ENCODE measurements at places on chromosomes 4 and X. TPM values are rescaled to one million over a fixed set of nuclear protein-coding genes. Genes with fewer than 3 reads are reported as not detected.

DNA sequence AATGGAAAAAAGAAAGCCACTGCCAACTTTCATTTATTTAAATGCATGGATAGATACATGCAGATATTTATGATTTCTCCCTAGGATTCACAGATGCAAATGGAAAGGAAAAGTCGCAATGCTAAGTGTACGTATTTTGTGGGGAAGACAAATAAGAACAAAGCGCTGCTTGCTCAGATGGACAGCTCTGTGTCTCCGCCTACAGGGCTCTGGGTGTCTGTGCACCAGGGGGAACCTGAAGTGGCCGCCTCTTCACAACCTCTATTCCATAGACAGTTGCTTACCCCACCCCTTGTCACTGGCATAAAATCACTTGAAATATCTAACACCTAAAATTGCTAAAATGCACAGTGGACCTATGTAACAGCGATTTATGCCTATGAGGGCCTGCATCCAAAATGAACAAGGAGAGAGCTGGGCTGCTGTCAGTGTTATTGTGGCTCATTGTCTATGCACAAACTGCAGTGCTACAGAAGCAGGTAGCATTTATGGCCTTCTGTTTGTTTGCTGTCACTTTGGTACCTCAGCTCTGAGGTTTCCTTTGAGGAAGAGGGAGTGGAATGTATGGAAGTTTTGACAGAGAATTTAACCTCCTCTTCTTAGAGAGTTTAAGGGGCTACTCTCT, 58.6 kb upstream of the PAGE1 start:
- DNase-seq: peak; percentile 16

- DNase-seq: no peak
Observed at GRCh38 chr4:125719987-125720386, 405.2 kb downstream of the FAT4 start.

- peak; percentile 1 for DNase-seq
Observed at GRCh38 chr4:154049457-154050181, 260.7 kb upstream of the SFRP2 start.

GRCh38 chr4:52051213-52051614, at the start of gene SPATA18:
TSS of gene SPATA18 (plus strand) at chr4:52051304. CDS start at chr4:52051705, 401 bp downstream.
- no peak for DNase-seq

DNA sequence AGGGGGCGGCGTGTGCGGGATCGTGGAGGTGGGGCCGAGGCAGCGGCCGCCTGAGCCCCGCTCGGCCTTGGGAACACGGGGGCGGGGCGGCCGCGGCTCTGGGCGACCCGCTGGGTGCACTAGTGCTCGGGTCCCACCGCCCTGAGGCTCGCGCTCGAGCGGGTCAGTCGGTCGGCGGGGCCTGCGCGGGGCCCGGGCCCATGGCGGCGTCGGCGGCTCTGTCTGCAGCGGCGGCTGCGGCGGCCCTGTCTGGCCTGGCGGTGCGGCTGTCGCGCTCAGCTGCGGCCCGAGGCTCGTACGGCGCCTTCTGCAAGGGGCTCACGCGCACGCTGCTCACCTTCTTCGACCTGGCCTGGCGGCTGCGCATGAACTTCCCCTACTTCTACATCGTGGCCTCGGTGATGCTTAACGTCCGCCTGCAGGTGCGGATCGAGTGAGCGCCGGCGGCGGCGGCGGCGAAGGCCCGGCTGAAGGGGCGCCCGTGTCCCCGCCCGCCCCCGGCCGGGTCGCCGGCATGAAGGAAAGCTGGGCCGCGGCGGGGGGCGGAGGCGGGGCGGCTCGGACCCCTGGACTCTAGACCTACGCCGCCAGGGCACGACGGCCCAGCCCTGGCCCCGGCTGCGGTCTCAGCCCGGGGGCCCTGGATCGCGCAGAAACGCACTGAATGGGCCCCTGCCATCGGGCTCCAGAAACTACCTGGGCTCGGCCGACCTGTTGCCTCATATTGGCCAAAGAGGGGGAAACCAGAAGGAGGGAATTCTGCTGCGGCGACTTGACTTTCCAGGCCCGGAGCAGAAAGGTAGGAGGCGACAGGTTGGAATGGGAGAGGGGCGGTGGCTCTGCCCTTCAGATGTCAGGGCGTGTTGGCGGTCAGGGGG, at the start of gene SMIM10L2A:
Gene SMIM10L2A, plus strand, starts transcription at position 13 of the 878 bp plus-strand sequence. Its CDS starts 188 bp downstream, at position 201.
- DNase-seq: no peak

The PRR32 gene
- not detected for total RNA-seq

DNA sequence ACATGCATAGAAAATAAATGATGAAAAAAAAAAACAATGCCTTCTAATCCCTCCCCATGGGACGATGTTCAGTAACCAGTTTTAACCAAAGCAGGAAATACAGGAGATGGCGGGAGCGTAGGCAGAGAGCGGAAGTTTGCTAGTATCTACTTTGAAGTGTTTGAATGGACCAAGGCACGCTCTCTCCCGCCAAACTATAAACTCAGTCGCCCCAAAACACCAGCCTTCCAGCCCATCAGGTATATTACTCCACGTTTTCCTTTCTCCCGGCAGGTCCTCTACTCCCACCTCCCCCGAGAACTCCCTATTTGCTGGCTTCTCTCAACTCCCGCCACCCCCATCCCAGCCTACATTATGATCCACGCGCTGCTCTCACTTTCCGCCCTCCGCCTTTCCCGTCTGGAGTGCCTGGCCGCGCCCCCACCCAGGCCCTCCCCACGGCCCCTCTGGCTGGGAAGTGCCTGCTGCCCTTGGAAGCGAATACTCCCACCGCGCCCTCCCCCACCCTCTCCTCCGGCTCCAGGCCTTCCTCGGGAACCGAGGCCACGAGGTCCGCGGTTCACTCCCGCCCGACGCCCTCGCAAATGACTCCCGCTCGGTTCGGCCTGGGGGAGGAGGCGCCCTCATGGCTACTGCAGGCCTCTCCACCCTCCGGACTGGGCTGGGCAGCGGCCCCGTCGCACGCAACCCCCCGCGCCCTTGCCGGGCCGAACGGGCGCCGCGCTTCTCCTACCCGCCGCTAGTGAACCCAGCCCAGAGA, 723 bp downstream of the DHX15 start:
- peak; percentile 73 for DNase-seq

The NKX3-2 gene
- 0.63 TPM for total RNA-seq

GRCh38 chrX:78237127-78237526, 90.3 kb downstream of the CYSLTR1 start:
- no peak for DNase-seq

The PCDH18 gene
- not detected for total RNA-seq

The EVC gene
- not detected for total RNA-seq

DNA sequence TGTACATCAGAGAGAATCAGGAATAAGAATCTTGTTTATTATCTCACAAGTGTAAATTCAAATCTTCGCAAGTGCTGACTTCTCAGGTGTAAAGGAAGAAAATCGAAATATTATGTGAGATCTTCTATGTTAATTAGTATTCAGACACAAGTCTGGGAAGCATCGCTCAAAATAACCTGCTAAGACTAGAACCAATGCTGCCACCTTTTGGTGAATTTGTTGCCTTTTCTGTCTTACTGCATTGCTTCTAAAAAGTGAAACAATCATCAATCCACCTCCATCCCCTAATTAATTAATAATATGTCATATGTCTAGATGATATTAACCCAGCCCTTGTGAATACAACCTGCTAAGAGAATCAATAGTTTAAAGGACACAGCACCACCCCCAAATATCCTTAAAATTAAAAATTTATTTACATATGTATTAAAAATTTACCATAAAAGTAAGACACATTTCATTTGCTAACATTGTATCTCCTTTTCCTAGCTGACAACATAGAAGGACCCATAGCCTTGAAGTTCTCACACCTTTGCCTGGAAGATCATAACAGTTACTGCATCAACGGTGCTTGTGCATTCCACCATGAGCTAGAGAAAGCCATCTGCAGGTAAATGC, 3.5 kb downstream of the EPGN start:
- peak; percentile 46 for DNase-seq

DNA sequence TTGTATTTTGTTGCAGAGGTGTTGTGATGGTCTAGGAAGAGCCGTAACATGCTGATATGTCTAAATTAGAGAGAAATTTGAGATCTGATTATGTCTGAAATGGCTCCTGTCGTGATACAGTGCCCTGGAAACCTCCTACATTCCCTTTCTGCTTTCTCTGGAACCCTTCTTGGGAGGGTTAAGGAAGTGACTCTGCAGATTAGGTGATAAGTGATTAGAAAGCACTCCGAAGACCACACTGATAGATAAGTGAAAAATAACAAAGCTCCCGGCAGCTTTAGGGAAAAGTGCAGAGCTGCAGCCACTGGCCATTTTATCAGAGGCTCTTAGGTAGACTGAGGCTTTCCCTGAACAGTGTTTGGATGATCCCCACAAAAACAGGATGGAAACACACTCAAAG, 110.6 kb downstream of the MGST2 start:
- no peak for DNase-seq

- no peak for DNase-seq
Observed at GRCh38 chrX:96480081-96480480, 204.6 kb upstream of the DIAPH2 start.

DNA sequence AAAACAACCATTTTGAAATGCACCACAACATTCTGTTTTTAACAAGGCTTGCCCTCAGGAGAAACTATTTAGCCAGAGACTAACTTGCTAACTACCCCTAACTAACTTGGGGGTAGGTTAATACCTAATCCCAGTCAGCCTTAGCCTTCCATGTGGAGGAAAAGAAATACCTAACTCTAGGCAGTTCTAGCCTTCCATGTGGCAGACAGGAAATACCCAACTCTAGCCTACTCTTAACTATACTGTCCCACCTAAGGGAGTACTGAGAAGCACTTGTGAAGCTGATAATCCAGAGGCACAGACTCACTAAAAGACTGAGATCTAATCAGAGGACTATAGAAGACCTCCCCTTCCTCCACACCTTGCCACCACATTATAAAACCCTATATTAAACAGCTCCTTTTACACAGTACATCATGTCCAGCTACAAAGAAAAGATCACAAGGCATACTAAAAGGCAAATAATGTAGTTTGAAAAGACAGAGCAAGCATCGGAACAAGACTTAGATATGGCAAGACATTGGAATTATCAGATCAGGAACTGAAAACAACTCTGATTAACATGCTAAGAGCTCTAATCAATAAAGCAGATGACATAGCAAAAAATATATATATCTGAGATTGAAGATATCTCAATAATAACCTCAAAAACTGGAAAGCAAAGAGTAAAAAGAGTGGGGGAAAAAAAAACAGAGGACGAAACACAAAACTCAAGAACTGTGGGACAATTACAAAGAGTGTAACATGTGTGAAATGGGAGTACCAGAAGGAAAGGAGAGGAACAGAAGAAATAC, 52.2 kb downstream of the FRYL start:
- no peak for DNase-seq

The DCAF4L1 gene
- 0.07 TPM for total RNA-seq

- DNase-seq: no peak
Observed at GRCh38 chr4:144463896-144464295, 182.1 kb upstream of the HHIP start.

GRCh38 chr4:6516281-6516680, 43.9 kb upstream of the PPP2R2C start:
- no peak for DNase-seq

DNA sequence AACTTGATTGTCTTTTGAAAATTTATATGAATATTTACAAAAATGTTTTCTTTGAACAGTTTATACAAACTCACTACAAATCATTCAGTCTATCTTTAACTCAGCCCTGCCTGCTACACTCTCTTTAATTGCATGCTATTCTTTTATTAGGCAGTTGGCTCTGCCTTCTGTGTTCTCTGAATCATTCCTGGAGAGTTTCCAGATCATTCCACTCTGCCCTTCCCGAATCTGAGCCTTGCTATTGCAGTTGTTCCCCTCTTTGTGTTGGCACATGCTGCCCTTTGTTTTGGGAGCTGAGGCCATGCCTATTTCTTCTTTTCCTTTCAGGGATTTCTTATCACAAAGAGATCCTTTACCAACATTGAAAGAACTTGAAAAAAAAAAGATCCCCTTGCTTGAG, 8.7 kb upstream of the TECRL start:
- DNase-seq: no peak

The TRIM75 gene
- not detected for total RNA-seq

The PLK4 gene
- total RNA-seq: 68.3 TPM

DNA sequence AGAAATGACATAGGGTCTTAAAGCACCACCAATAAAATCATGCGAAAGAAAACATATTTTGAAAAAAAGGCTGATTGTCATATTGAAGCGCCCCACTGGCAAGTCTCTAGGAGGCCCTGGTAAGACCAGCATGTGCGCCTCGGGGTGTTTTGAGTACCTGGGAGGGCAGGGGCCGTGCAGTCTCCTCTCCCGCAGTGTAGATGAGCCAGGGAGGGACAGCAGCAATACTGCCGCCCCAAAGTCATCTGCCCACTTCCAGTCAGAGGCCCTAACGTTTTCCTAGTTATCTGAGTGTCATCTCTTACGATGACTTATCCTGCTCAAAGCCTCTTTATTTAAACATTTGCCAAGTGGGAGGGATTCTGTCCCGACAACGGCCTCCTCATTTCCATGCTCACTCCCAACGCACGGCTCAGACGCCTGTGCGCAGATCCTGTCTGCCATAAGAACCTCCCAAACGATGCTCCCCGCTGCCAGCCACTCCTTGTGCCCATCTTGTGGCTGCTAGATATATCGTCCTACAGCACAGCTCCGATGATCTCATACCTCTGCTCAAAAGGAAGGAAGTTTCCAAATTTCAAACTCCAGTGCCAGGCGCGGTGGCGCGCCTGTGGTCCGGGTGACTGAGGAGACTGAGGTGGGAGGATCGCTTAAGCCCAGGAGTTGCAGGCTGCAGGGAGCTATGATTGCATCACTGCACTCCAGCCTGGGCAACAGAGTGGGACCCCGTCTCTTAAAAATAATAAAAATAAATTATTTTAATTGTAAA, 17.2 kb upstream of the SCRG1 start:
- no peak for DNase-seq

The DMP1 gene
- total RNA-seq: not detected

DNA sequence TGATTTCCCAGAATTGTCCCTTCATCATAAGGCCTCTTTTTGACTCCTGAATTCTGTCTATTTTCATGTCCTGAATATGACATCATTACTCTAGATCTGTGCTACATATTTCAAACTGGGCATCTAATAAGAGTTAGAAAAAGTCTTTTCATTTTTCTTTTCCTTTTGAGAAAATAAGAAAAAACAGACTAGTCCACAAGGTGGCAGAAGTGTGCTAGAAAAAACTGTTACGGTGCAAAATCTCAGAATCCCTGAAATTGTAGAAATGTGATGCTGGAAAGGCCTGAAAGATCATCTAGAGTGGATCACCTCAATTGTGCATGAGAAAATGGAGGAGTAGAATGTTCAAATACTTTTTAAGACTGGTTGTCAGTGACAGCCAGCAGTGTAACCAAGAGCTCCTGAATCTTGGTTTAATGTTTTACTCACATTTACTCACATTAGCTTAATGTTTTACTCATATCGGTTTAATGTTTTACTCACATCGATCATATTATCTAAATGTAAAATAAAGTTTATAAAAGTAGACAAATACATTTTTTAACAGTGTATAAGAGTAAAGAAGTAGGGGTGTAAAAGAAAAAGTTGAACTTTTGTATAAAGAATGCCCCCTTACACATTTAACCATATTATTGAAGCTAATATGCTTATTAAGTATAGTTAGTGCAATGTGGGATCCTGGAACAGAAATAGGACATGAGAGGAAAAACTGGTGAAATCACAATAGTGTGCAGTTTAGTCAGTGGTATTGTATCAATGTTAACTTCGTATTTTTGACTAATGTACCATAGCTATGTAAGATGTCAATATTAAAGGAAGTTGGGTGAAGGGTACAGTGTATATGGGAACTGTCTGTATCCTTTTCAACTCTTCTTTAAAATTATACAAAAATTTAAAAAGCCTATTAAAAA, 15.2 kb downstream of the ASB11 start:
- peak; percentile 13 for DNase-seq

GRCh38 chrX:10121787-10122186, 35.0 kb upstream of the CLCN4 start:
- peak; percentile 88 for DNase-seq
